ENCODE measurements at places on chromosomes 6 and 20. TPM values are rescaled to one million over a fixed set of nuclear protein-coding genes. Genes with fewer than 3 reads are reported as not detected.

The PAK5 gene
- total RNA-seq: not detected

The STX11 gene
- 60.5 TPM for total RNA-seq

The C20orf144 gene
- 0.17 TPM for total RNA-seq

The FGD2 gene
- 6.8 TPM for total RNA-seq

The HSPA12B gene
- total RNA-seq: not detected

The VWA7 gene
- total RNA-seq: 0.76 TPM

The TBX18 gene
- total RNA-seq: not detected

The IMPG1 gene
- not detected for total RNA-seq

The EPB41L1 gene
- 0.05 TPM for total RNA-seq

The SLC4A11 gene
- total RNA-seq: 0.66 TPM

DNA sequence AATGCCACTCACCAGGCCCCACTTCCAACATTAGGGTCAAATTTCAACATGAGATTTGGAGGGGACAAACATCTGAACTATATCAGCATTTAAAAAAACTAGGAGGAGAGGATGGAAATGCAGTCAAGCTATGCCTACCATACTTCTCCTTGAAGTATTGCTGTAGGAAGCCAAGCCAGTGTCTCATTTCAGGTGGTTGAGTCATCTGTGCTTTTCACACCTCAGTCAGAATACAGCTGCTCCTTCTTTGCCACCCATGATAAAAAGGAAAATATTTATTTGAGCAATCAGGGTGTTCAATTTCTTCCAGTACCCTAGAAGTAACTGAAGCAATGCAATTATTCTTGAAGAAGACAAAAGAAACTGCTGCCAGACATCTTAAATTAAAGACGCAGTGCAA, 47.0 kb upstream of the EEF1E1 start:
- DNase-seq: no peak
- H3K27ac ChIP-seq: no peak overlapping the region
- H3K4me3 ChIP-seq: no peak overlapping the region
- H3K27me3 ChIP-seq: no peaks in the 10 kb centered on the region
- no peaks in the 10 kb centered on the region for H3K36me3 ChIP-seq
- H3K4me1 ChIP-seq: no peaks in the 10 kb centered on the region

DNA sequence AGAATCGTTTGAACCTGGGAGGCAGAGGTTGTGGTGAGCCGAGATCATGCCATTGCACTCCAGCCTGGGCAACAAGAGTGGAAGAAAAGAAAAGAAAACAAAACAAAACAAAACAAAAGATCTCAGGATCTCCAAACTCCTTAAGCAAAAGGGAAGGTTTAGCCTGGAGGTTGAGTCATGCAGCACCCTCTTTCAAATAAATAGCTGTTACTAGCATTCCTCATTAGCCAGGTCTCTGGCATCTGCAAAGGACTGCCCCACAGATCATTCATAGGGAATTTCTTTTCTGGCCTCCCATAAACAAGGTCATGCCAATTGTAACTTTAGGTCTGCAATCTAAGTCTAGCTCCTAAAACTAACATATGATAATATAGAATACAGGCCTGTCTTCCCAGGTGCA, 37.2 kb downstream of the EDN1 start:
- no peaks in the 10 kb centered on the region for H3K27me3 ChIP-seq
- no peaks in the 10 kb centered on the region for H3K4me1 ChIP-seq
- H3K4me3 ChIP-seq: no peak overlapping the region

- peaks cover 45% of the 10 kb centered on the region for H3K4me1 ChIP-seq
- H3K27me3 ChIP-seq: no peaks in the 10 kb centered on the region
- DNase-seq: no peak
- peak overlapping the region; percentile 50 for H3K27ac ChIP-seq
- H3K4me3 ChIP-seq: no peak overlapping the region
These were observed 3.9 kb upstream of the NECAB3 start for GRCh38 chr20:33677991-33678702.

DNA sequence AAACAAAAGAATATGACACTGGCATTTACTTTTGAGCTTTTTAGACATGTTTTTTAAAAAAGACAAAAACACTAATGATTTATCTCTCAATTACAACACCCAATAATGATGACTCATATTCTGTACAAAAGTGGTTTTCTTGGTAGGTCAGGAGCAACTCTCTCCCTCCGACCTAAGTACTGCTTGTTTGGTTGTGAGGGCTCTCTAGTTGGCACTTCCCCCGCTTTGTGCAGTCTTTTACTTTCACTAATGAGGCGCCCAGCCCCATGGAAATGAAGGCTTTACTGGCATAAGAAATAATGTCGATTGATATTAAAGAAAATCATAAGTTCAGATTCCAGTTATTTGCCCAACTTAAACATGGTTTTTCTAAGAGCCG, 1.3 kb downstream of the KPNA5 start:
- H3K27me3 ChIP-seq: no peaks in the 10 kb centered on the region
- peaks cover 13% of the 10 kb centered on the region for H3K4me1 ChIP-seq
- H3K4me3 ChIP-seq: peak overlapping the region; percentile 46
- peak overlapping the region; percentile 85 for H3K27ac ChIP-seq
- H3K36me3 ChIP-seq: peaks cover 7% of the 10 kb centered on the region

GRCh38 chr6:20306491-20306890, 94.2 kb upstream of the MBOAT1 start:
- no peak for DNase-seq
- no peaks in the 10 kb centered on the region for H3K4me1 ChIP-seq
- H3K27me3 ChIP-seq: no peaks in the 10 kb centered on the region
- H3K4me3 ChIP-seq: no peak overlapping the region
- no peak overlapping the region for H3K27ac ChIP-seq

DNA sequence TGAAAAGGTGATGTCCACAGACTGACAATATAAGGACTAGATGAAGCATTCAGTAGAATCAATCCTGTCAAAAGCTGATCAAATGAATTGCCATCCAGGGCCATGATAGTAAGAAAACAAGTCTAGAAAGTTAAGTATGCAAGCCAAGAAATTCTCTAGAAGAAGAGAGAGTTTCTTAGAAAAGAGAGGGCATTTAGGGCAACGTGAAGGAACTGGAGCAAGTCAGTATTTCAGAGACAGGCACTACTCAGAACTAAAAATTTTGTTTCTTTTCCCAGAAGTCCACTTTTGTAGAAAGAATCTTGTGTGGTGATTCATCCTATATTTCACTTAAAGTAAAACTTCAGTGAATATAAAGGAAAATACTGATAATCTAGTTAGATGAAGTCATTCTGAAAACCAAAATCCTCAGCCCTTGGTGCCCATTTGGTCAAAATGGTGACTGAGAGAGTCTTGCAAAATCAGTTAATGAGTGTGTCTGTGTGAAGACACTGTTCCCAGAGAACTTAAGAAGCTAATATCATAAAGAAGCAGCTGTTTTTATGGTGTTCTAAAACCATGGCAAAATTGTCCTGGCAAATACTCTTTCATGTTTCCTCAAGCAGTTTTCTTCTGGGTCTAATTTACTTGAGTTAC, 82.2 kb downstream of the COL19A1 start:
- no peaks in the 10 kb centered on the region for H3K36me3 ChIP-seq
- DNase-seq: no peak
- H3K4me1 ChIP-seq: no peaks in the 10 kb centered on the region
- no peak overlapping the region for H3K4me3 ChIP-seq

DNA sequence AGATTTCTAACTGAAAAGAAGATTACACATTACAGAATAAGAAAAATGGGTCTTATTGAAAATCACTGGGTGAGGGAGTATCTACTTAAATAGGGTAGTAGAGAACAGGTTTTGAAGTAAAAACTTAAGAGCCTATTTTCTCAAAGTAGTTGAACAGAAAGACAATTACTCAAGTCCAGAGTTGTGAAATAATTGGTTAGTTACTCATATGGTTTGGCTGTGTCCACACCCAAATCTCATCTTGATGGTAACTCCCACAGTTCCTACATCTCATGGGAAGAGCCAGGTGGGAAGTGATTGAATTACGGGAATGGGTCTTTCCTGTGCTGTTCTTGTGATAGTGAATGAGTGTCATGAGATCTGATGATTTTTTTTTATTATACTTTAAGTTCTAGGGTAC, 1035.3 kb upstream of the GJE1 start:
- H3K27ac ChIP-seq: no peak overlapping the region
- H3K4me1 ChIP-seq: no peaks in the 10 kb centered on the region
- H3K4me3 ChIP-seq: no peak overlapping the region
- no peak for DNase-seq

- H3K27me3 ChIP-seq: no peaks in the 10 kb centered on the region
- H3K4me3 ChIP-seq: no peak overlapping the region
- no peaks in the 10 kb centered on the region for H3K4me1 ChIP-seq
- no peak for DNase-seq
- peaks cover 14% of the 10 kb centered on the region for H3K36me3 ChIP-seq
- H3K27ac ChIP-seq: no peak overlapping the region
These were observed 46.8 kb upstream of the FAM83C start for GRCh38 chr20:35339007-35339406.

All from naive thymus-derived CD4-positive, alpha-beta T cell (primary cell).